Urothelium cell line (cell line): ENCODE measurements at places on chromosomes 6 and 20.

DNA sequence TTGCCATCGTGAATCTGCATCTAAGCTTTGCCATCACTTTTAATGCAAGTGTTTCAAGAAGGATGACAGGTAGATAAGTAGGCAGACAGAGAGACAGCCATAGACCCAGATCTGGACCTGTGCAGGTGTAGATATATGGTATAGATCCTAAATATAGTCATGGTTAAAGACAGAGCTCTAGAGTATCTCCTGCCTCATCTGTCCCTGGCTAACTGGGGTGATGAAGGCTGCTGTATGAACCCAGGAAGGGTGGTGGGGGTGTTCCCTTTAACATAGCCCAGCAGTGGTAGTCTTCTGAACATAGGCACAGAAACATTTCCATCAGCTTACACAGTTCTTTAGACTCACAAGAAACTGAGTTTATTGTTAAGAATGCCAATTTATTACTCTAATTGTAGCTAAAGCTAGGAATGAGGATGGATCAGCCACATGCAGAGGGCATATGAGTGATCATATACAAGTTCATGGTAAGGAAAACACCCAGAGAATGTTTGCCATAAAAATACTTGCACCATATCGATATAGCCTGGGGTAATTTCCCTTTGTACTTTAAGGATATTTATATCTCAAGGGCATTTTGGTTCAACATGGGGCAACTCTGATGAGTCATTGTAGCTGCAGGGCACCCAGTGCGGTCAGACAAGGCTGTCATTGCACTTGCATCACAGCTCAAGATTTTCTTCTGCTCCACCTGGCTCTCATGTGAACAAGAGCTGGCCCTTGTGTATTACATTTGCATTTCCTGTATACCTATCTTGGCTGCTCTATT, 587.2 kb downstream of the EPM2A start:
- DNase-seq = peak; percentile 77

GRCh38 chr6:75842191-75842590, 93.2 kb downstream of the MYO6 start:
- DNase-seq = no peak

- DNase-seq = no peak
These were observed 9.5 kb downstream of the OVOL2 start for GRCh38 chr20:18048176-18048575.

DNA sequence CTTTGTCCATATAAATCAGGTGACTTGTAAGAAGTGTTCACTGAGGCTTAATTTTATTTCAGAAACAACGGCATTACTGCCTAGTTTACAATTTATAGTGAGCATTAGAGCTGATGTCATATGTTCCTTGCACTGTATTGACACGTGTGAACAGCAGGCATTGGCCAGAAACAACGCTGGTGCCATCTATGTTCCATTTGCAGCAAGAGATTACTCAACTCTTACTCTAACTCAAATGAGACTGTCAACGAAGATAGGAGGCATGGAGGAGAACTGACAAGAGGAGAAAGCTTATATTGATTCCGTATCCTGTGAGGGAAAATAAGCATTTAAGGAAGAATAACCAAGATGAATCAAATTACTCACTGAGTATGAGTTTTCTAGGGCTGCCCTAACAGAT, 48.4 kb downstream of the MTFR2 start:
- no peak for DNase-seq

DNA sequence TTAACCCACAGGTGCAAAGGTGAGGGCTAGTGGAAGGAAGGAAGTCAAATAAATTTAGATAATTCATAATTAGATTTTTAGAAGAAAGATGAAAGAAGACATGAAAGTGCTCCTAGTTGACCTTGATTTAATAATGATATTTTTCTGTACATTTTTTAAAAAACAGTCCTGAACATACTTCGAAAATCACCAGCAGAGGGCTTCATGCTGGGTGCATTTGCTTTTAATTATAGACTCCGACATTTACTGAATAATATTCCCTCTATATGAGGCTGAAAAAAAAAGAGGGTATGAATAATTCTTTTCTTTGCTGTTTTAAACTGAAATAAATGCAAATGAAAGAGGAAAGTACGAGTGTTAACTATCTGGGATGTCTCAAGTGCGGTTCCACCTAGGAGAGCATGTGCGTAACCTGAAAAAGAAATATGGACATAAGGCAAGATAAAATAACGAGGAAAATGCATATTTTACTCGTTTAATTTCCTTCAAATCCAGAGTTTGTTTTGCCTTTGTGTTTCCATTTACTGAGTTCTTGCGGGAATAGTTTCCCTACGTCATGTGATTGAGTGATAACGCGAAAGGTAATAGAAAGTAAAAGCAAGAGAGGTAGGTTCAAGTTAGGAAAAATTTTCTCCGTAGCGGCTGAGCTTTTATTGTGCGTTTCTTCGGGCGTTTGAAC, 3.1 kb upstream of the TFAP2B start:
- no peak for DNase-seq

DNA sequence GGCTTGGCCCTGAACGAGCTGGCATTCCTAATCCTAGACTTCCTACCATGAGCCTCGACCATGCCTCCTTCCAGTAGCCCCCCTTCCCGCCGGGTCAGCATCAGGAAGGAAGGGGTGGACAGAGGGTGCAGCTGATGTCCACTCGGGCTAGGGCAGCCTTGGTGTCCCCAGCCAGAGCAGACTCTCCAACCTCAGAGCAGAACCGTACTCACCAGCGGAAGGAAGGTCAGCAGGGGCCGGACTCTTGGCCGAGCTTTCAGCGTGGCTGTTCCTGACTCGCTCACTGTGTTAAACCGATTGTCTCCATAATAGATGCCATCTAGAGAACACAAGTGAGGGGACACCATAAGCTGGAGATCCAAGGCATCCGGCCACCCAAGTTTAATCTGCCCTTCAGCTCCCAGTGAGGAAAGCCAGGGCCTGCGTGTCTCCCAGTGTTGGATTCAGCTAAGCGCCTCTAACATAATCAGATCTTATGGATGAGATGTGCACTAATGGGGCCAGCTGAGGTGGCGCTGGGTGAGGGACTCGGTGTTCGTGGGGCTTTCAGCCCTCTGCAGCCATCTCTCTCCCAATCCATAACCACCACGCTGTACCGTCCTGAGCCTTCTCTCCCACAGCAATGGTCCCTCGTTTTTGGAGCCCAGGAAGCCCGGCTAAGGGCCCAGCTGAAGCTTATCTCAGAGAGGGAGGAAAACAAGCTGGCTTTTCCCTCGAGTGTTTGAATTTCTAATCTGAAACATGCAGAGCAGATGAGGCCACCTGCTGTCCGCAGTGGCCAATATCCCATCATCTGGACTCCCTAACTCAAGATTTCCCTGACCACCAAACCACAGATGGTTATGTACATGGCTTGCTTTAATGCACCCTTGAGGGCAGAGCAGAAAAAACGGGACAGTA, 13.7 kb downstream of the C6orf132 start:
- no peak for DNase-seq

DNA sequence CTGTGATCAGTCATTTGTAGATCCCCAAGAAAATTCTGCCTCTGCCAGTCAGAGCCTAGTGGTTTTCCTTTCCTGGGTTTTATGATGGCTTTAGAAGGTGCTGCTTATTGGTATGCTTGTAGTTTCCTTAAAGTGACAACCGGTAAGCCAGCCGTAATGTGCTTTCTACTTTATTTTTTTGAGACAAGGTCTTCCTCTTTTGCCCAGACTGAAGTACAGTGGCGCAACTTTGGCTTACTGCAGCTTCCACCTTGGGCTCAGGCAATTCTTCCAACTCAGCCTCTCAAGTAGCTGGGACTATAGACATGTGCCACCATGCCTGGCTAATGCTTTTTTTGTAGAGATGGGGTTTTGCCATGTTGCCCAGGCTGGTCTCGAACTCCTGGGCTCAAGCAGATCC, 23.5 kb downstream of the MCM8 start:
- no peak for DNase-seq

GRCh38 chr6:5752391-5752680, 254.4 kb downstream of the NRN1 start:
- DNase-seq = no peak

GRCh38 chr6:30152016-30152673, 8.9 kb downstream of the TRIM10 start:
- DNase-seq = no peak

DNA sequence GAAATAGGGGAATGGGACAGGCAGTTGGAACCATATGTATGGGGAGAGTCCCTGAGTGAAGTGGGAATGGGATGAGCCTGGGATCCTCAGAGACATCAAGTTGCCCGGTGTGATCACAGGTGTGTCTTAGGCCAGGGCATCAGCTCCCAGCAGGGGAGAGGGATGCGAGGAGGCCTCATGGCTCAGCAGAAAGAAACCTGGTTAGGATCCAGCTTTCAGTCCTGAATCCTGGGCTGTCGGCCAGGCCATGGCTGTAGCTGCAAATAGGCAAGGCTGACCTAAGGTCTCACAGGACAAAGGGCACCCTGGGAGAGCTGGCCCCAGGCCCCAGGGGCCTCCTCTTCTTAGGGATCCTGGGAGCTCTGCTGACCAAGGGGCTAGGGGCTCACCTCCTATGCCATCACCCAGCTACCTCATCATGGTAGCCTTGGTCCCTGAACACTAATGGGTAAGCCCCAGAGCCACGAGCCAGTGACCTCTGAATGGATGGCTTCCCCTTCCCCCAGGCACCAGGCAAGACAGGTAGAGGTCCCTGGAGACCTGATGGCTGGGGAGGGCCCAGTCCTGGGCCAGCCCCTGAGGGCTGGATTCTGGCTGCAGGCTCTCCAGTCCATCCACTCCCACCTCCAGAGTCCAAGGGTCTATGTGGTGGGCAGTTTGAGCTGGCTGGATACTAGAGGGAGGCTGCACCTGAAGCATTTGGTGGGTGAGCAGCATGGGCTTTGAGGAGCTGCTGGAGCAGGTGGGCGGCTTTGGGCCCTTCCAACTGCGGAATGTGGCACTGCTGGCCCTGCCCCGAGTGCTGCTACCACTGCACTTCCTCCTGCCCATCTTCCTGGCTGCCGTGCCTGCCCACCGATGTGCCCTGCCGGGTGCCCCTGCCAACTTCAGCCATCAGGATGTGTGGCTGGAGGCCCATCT, at the start of gene SLC22A7:
SLC22A7 (plus strand) TSS at position 617 of the 921 bp plus-strand sequence; CDS start at position 716, 99 bp downstream.
- no peak for DNase-seq

DNA sequence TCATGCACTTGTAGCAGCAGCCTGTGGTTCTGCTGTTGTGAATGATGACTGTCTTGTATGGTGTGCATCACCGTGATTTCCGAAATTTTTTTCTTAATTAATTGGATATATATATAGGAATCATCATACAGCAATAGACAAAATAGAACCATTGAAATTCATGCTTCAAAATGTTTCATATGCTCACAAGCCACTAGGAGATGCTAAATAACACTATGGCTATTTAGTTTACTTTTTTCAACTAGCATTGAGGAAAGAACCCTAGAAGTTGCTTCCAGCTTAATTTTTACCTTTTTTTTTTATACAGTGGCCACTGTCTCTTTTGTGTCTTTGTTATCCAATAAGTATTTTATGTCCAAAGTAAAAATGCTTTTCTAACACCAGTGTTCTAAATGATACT, 485.4 kb downstream of the CDKAL1 start:
- no peak for DNase-seq

- DNase-seq = no peak
These were observed 25.1 kb upstream of the TAF8 start for GRCh38 chr6:42025066-42025844.

- no peak for DNase-seq
These were observed 25.1 kb upstream of the PNPLA1 start for GRCh38 chr6:36244641-36245280.

GRCh38 chr20:4813863-4814695, 92.4 kb downstream of the PRND start:
- no peak for DNase-seq

DNA sequence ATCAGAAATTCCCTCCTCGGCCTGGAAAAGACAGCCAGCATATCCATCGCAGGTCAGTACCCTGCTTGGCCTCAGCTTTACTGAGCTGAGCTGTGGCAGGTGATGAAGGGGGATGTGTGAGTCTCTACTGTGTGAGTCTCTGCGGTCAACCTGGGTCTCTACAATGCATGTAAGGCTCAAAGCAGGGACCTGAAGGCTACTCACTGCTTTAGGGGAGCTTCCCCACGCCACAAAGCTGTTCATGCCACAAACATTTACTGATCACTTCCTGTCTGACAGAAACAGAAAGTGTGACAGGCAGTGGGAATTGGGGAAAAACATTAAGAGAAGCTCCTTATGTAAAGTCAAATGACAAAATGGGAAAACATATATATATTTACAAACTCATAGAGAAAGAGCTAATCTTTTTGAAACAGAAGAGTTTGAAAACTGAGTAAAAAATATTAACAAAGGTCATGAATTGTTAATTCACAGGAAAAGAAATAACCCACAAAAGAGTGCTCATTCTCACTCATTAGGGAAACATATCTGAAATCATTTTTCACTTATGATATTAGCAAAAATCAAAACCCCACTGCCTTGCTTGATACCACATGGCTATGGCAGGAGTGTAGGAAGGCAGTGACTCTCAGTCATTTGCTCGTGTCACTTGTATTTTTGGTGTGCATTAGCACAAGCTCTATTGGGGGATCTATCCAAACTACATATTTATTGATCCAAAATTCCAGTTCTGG, 5.8 kb downstream of the BTN3A3 start:
- no peak for DNase-seq

- DNase-seq = no peak
These were observed 113.5 kb downstream of the SMOC2 start for GRCh38 chr6:168554472-168554871.

DNA sequence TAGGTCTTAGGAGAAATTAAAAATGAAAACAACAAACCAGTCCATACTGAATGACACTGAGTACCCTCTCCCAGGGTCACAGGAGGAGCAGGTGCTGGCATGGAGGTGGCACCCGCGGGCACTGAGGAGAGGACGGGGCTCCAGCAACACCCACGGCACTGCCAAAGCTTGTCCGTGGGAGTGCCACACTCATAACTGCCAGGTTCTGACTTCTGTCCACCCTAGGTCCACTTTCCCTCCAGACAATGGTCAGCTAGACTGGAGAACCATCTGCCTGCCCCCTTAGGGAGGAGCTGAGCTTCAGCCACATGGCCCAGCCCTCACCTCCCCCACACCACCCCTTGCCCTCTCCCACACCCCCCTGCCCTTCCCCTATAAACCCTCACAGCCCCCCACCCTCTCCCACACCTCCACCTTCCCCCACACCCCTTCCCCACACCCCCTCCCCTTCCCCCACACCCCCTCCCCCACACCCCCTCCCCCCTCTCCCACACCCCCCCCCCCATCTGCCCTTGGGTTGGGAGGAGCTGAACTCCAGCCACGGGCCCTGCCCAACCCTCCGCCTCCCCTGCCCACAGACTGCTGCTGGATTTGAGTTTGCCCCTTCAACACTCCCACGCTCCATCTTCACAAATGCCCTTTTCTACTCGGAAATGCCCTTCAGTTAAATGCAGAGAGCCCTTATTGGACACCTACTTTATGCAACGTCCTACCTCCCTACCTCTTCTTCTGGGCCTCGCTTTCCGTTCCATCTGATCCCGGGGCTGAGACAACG, 129.6 kb downstream of the TAF4 start:
- no peak for DNase-seq
